ENCODE measurements at places on chromosomes 6 and 20. TPM values are rescaled to one million over a fixed set of nuclear protein-coding genes. Genes with fewer than 3 reads are reported as not detected.

Gene SMOC2
- total RNA-seq, result 129 TPM

Gene HLA-DQA1
- total RNA-seq, result 20.9 TPM

Gene SGK2
- 2.4 TPM for total RNA-seq

- H3K4me1 ChIP-seq, result peaks cover 7% of the 10 kb centered on the region
- peak overlapping the region; percentile 66 for H3K4me3 ChIP-seq
- peak overlapping the region; percentile 98 for H3K27ac ChIP-seq
- no peaks in the 10 kb centered on the region for H3K36me3 ChIP-seq
- peak; percentile 87 for DNase-seq
These were observed 1.1 kb downstream of the GNL1 start for GRCh38 chr6:30554962-30555815.

GRCh38 chr6:163945808-163946207 lies 531.3 kb downstream of the QKI start:
- H3K4me3 ChIP-seq, result no peak overlapping the region
- no peaks in the 10 kb centered on the region for H3K36me3 ChIP-seq
- DNase-seq, result no peak
- H3K27me3 ChIP-seq, result no peaks in the 10 kb centered on the region
- peaks cover 2% of the 10 kb centered on the region for H3K4me1 ChIP-seq

DNA sequence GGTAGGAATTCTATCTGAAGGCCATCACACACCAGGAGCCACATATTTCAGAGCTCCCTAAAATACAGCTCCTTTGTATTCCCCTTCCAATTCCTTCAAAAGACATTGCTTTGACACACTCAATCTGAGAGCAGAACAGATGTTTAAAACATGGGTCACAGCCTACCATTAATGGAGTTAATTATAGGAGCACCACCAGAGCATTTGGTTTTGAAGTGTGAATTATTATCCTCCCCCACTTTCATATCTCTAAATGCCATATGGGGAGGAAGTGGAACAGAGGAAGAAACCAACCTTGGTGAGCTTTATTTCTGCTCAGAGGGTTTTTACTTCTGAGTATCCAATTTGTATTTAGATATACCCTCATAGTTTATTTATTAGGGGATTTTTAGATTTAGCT lies 50.7 kb upstream of the TNFRSF21 start:
- H3K27me3 ChIP-seq, result no peaks in the 10 kb centered on the region
- no peak overlapping the region for H3K4me3 ChIP-seq
- H3K27ac ChIP-seq, result no peak overlapping the region
- H3K4me1 ChIP-seq, result no peaks in the 10 kb centered on the region
- no peaks in the 10 kb centered on the region for H3K36me3 ChIP-seq
- DNase-seq, result no peak

GRCh38 chr6:14762077-14762476 lies 483.8 kb upstream of the JARID2 start:
- no peak overlapping the region for H3K27ac ChIP-seq
- H3K4me3 ChIP-seq, result no peak overlapping the region
- no peaks in the 10 kb centered on the region for H3K27me3 ChIP-seq
- H3K4me1 ChIP-seq, result no peaks in the 10 kb centered on the region
